GM12878 (cell line): ENCODE measurements at places on chromosomes 7 and 10. TPM values are rescaled to one million over a fixed set of nuclear protein-coding genes. Genes with fewer than 3 reads are reported as not detected.

PODXL gene
- polyA plus RNA-seq, result 0.18 and 0.79 TPM in 2 replicates

NFE2L3 gene
- polyA plus RNA-seq, result 6.8 and 7.7 TPM in 2 replicates

C7orf57 gene
- not detected in 2 replicates for polyA plus RNA-seq

TMEM60 gene
- 34.6 and 34.8 TPM in 2 replicates for polyA plus RNA-seq

FAM237B gene
- not detected in 2 replicates for polyA plus RNA-seq

PRLHR gene
- not detected in 2 replicates for polyA plus RNA-seq

FFAR4 gene
- not detected in 2 replicates for polyA plus RNA-seq

ZNF282 gene
- 1.6 and 2.5 TPM in 2 replicates for polyA plus RNA-seq

C1QL3 gene
- polyA plus RNA-seq, result 0.45 and 1.2 TPM in 2 replicates

PTPRN2 gene
- not detected in 2 replicates for polyA plus RNA-seq
